ENCODE measurements at places on chromosomes 1 and 21. TPM values are rescaled to one million over a fixed set of nuclear protein-coding genes. Genes with fewer than 3 reads are reported as not detected.

CDK18 gene
- 4.2 TPM for total RNA-seq

LRRC53 gene
- not detected for total RNA-seq

ETV3L gene
- total RNA-seq: not detected

OR2M5 gene
- not detected for total RNA-seq

TAL1 gene
- 5.3 TPM for total RNA-seq

LMX1A gene
- total RNA-seq: 1.1 TPM

CFAP298 gene
- 18.7 TPM for total RNA-seq

FCRL4 gene
- not detected for total RNA-seq

RHOC gene
- total RNA-seq: 108 TPM

PDZK1 gene
- 8.7 TPM for total RNA-seq

SH2D2A gene
- total RNA-seq: 0.89 TPM

THEM5 gene
- total RNA-seq: 8.4 TPM

ORC1 gene
- 3.3 TPM for total RNA-seq

VAV3 gene
- 39.3 TPM for total RNA-seq

OXCT2 gene
- total RNA-seq: 2.4 TPM

TFF2 gene
- not detected for total RNA-seq

ADAMTS1 gene
- 67.3 TPM for total RNA-seq

Data from skin of body (tissue), 3 donors.